Left colon (tissue), 2 donors: ENCODE measurements at places on chromosomes 7 and 10. TPM values are rescaled to one million over a fixed set of nuclear protein-coding genes. Genes with fewer than 3 reads are reported as not detected.

GRCh38 chr10:27618036-27618615, 114.0 kb downstream of the RAB18 start:
- DNase-seq, result no peak

CCL24 gene
- total RNA-seq, result 7.4 TPM

GRCh38 chr10:86782701-86783418, 26.4 kb downstream of the BMPR1A start:
- DNase-seq, result no peak

CDCA7L gene
- 17.1 TPM for total RNA-seq

- no peak for DNase-seq
These were observed 86.6 kb downstream of the STRA8 start for GRCh38 chr7:135320268-135320667.

GRCh38 chr10:11161096-11161495, 143.4 kb downstream of the CELF2 start:
- no peak for DNase-seq

GRCh38 chr10:43198682-43199005, 60.4 kb downstream of the CSGALNACT2 start:
- no peak for DNase-seq

- DNase-seq, result no peak
These were observed 19.7 kb upstream of the FKBP9 start for GRCh38 chr7:32937344-32938174.

AMPH gene
- 1.1 TPM for total RNA-seq

DNA sequence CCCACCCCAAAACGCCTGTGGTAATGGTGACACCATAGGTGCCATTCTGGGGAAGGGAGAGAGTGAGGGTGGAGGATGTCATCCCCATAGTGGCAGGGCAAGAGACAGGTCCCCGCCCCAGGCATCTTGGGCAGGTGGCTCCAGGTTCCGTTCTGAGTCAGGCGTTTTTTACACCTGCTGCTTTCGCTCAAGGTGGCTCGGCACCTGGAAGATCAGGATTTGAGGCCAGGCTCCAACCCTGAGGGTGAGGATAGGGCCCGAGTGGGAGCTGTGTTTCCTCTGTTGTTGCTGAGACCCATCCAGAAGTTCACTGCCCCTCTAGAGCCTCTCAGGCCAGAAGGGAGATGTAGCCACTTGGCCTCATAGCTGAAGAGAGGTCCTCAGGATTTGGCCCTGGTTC, 36.6 kb upstream of the DUSP5 start:
- no peak for DNase-seq

- DNase-seq, result no peak
These were observed 59.0 kb upstream of the SORCS3 start for GRCh38 chr10:104581884-104582601.

DNA sequence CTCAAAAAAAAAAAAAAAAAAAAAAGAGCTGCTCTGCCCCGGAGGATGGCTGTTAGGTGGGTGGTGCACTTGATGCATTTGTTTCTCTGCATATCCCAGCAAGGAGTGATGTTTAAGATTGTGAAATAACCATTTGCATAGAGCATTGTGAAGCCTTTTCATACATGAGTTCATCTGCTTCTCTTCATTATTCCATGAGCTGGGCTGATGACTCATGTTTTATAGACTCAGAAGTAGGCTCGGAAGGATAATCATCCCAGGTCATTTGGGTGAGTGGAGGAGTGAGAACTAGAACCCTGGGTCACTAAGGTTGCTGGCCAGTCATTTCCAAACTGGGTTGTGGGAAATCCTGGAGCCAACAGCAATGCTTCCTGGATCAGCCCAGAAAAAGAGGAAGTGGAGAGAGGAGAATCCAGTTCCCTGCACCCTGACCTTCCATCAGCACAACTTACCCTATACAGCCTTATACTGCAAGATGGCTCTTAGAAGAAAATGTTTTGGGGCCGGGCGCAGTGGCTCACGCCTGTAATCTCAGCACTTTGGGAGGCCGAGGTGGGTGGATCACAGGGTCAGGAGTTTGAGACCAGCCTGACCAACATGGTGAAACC, 45.3 kb downstream of the TACC2 start:
- DNase-seq, result no peak

GRCh38 chr7:81370822-81371221, 399.0 kb downstream of the HGF start:
- no peak for DNase-seq

GRCh38 chr7:121278120-121279021, 50.4 kb upstream of the WNT16 start:
- DNase-seq, result no peak

DNA sequence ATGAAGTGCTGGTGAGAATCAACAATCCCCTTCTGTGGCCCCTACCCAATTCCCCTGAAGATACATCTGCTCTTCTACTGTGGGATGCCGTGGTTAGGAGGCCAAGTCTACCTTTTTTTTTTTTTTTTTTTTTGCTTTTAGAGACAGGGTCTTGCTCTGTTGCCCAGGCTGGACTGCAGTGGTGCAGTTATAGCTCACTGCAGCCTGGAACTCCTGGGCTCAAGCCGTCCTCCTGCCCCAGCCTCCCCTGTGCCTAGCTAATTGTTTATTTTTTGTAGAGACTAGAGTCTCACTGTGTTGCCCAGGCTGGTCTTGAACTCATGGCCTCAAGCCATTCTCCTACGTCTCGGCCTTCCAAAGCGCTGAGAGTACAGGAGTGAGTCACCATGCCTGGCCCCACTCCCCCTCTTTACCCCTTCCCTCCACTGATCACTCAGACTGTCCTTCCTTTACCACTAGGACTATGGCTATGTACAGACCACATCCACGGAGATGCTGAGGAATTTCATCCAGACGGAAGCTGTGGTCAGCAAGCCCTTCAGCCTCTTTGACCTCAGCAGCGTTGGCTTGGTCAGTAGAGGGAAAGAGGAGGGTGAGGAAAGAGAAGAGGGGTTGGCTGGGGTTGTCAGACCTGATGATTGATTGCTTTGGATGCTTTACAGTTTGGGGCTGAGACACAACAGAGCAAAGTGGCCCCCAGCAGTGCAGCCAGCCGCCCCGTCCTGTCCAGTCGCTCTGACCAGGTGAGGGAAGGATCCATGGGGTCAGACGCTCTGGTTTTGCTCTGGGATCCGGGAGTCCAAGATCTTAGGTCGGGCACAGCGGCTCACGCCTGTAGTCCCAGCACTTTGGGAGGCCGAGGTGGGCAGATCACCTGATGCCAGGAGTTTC, 1.8 kb downstream of the AP4M1 start:
- DNase-seq, result no peak

GRCh38 chr7:122762071-122762470, 59.3 kb upstream of the RNF148 start:
- DNase-seq, result no peak

C7orf33 gene
- not detected for total RNA-seq

PODXL gene
- 9.2 TPM for total RNA-seq

HHEX gene
- total RNA-seq, result 2.5 TPM

DNA sequence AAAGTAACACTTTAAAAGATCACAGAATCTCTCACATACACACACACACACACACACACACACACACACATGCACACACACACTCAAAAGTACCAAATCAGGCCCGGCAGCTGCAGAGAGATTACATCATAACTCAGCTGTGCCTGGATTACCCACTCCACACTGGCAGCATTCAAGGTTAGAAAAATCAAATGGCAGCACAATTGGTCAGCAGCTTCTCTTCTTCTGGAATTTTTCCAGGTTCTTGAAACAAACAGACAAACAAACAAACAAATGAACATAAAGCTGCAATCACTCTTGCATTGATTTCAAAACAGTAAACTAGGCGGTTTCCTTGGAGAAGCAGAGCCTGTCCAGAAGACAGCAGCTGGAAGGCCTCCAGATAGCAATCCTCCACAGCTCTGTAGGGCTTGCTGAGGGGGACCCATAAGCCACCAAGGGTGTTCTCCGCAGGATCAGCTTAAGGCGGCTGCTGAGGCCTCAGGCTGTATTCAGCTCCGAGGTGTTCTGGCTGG, 24.5 kb upstream of the FAM133B start:
- DNase-seq, result no peak

ADK gene
- total RNA-seq, result 16.2 TPM

GRCh38 chr7:146830686-146831085, 714.1 kb downstream of the CNTNAP2 start:
- DNase-seq, result no peak

GRCh38 chr7:17158261-17158660, 140.2 kb upstream of the AHR start:
- DNase-seq, result no peak

DNA sequence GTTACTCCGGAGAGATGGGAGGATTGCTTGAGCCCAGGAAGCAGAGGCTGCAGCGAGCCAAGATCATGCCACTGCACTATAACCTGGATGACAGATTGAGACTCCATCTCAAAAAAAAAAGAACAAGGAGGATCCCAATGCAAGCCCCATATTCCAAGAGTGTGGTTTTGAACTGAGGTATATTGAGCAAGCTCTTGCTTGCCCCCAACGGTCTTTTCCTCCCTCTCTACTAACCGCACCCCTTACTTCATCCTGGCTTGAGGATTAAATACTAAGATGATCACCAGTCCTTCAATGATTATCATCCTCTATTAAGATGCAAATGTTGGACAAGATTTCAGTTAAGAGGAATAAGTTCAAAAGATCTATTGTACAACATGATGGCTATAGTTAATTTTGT, 12.5 kb upstream of the SRGN start:
- no peak for DNase-seq

DNA sequence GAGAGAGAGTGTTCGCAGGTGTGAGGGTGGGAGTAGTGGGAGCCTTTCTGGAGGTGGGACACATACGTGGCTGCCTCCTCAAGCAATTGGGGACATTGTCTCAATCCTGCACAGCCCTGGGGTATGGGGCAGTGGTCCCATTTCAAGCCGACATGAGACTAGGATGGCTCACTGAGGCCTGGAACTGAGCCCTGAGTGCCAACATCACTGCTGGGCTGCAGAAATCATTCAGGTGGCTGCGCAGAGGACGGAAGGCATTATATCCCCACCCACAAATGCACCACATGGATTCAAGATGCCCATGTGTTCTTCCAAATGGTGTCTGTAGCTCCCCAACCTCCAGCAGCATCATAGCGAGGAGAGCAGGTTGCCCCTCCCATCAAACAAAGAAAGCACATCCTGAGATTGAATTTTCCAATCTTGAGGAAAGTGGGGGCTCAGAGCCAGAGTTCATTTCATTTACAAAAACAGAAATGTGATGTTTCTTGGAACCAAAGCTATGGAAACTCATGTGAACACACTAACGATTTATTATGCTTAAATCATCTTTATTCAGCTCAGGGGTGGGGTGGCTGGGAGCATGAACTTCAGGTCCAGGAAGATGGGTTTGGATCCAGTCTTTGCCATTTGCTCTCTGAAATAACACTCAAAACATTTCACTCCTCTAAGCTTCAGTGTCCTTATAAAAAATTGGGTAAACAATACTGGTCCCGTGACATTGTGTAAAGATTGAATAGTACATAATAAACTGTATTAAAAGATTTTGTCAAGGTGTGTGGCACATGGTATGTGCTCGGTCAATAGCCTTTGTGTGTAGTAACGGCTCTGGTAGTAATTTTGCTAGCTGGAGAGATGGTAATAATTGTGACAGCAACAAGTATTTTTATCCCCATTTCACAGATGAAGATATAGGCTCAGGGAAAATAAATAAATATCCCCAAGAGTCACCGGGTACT, 4.6 kb downstream of the SFTPA2 start:
- DNase-seq, result no peak

DNA sequence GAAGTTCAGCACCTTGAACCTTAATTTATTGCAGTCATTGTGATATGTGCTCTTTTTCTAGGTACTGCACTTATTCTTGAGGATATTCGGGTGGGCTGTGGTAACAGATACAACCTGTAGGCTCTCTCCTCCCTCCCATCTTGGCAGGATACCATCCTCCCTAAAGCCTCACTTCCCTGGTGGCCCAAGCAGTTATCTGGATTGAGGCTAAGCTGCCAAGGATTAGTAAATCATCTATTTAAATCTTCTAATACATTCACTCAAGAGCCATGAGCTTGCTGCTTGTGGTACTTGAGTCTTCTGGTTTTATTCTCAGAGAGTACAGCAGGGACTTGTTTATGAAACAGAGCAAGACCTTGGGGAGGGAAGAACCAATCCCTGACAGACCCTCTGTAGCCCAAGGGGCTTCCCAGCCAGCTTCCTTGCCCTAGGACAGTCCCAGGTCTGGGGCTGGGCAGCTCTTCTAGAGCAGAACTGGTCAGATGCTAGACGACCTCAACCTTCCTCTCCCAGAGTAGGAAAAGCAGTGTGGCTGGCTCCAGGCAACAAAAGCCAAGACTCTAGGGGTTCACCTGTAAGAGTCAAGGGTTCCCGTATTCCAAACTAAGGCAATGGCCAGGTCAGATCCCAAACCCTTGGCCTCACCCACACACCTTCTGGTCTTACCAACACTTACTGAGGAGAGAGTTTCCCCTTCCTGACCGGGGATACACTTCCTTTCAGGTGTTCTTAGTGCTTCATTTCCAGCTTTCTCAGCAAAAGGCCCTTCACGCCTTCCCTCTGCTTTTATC, 21.3 kb downstream of the WNT8B start:
- DNase-seq, result no peak

GRCh38 chr10:49817845-49818244, 55.7 kb upstream of the OGDHL start:
- no peak for DNase-seq

DNA sequence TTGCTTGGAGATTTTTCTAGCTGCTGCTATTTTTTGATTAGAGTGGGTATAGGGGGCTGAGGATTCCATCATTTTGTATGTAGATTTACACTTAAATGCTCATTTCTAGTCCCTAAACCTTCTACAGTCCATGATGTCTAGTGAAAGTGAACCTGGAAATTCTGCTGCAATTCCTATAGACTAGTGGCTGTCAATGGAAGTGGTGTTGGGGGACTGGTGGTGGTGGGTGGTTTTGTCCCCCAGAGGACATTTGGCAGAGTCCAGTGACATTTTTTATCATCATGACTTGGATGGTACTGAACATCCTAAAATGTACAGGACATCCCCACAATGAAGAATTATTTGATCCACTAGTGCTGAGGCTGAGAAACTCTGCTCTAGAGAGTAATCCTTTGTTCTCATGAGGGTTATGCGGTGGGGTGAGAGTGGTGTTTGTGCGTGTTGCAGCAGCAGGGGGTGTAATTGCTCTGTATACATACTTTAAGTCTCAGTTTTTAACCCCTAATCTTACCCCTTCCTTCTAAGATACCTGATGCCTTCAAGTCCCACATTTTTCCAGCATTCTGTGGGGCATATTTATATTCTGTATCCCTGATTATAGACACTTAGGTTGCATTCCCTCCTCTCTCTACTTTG, 35.0 kb downstream of the KIF11 start:
- DNase-seq, result no peak

FAM13C gene
- total RNA-seq, result 6.4 TPM

DNA sequence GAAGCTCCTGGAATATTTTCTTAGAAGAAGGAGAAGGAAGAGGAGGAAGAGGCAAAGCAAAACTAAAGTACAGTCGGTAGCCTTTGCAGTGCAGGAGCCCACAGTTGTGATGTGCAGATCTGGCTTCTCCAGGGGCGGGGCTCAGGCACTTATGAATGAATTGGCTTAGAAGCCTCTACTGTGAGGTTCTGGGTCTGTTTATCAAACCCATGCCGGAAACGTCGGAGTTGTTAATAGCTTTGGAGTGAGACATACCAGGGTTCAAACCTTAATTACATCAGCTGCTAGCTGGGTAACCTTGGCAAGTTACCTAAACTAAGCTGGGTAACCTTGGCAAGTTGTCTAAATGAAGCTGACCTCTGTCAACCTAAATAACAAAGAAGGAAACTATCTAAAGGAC, 89.3 kb upstream of the PITRM1 start:
- no peak for DNase-seq

- DNase-seq, result no peak
These were observed 251.0 kb upstream of the IMMP2L start for GRCh38 chr7:111813306-111813705.

GRCh38 chr10:16944986-16945385, 127.8 kb upstream of the RSU1 start:
- no peak for DNase-seq

- DNase-seq, result no peak
These were observed 142.6 kb upstream of the NEBL start for GRCh38 chr10:21039721-21040120.
